ENCODE measurements at places on chromosomes 1 and 21. TPM values are rescaled to one million over a fixed set of nuclear protein-coding genes. Genes with fewer than 3 reads are reported as not detected.

The SPRR1B gene
- total RNA-seq, result not detected

The TESK2 gene
- 2.7 TPM for total RNA-seq

The TPTE gene
- total RNA-seq, result not detected

The E2F2 gene
- total RNA-seq, result 13.0 TPM

DNA sequence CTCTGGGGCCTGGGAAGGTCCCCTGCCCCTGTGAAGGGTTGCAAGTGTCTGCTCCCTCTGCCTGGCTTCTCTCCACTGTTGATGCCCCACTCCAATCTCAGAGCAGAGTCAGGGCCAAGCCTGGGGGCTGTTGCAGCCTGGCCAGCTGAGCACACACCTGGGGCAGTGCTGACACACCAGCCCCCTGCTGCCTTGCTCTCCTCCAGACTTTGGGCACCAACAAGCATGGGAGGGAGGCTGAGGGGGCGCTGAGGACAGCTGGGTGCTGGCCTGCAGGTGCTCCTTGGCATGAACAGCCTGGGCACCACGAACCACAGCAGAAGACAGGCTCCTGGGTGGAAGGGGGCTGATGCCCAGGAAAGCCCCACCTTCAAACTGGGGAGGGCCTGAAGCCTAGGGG is 9.6 kb upstream of the MTR start:
- ATAC-seq, result no peak

DNA sequence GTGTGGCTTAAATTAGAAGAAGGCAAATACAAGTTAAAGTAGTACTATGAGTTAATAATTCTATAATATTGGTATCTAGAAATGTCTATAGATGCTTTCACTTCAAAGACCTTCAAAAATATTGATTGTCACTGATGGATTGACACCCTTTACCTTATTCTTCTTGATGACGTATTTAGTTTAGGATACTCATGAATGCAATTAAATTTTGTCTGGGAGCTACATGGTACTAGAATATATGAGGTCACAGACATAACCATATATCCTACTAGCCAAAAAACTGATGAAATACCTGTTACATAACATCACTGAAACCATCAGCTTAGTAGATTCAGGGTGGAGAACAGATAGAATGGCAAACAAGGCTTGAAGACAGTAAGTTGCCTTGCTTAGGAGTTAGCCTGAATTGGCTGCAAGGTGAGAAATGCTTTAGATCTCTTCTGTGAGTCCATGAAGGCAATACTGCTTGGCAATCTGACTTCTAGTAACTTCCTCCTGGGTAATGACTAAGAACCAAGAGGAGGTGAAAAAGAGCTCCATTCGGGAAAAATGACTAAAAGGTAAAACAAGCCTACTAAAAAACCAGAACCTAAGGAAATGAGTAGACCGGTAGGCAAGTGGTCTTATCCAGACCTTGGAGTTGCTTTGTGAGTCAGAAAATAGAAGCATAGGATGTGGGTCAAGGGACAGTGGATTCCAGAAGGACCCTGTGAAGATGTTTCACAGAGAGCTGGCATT is 16.9 kb upstream of the ARHGAP29 start:
- no peak for ATAC-seq

DNA sequence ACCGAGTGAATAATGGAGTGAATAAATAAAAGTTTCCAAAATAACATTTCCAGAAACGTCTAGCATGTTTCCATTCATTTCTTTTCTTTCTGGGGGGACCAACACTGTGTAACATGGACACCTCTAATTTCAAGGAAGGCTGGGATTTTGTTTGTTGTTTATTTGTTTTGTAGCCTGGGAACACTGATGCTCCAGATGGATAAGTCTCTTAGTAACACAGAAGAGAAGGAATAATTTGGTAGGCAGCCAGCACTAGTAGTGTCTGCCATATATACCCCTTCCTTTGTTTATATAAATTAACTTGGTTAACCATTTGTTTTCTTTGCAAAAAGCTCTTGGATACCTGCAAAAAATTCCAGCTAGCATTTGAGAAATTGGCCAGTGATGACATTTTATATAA is 411.4 kb upstream of the DEPDC1 start:
- ATAC-seq, result no peak

DNA sequence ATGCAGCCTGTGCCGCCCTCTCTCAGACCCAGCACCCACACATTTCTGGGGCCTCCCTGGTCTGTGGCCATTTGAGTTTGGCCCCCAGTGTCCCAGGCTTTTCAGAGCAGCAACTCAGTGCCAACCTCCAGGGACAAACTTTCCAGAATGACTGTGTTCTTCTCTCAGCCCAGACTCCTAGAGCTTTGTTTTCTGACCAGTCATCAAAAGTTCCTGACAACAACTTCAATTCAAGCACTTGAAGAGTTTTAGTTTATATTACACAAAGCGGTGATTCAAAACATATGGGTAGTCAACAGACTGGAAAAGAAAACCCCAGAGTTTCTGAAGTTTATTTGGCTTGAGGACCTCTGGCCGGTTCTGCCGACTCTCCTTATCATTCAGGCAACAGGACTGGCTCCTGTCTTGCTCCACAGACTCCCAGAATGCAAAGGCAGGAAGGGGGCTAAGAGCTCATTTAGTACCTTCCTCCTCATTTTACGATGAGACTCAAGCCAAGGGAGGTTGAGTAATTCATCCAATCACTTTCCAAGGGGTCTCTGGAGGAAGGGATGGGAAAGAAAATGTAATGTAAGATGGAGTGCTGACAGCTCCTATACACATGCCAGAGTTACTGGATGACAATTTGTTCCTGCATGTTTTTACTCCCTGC is 27.0 kb upstream of the TIAM1 start:
- ATAC-seq, result no peak

DNA sequence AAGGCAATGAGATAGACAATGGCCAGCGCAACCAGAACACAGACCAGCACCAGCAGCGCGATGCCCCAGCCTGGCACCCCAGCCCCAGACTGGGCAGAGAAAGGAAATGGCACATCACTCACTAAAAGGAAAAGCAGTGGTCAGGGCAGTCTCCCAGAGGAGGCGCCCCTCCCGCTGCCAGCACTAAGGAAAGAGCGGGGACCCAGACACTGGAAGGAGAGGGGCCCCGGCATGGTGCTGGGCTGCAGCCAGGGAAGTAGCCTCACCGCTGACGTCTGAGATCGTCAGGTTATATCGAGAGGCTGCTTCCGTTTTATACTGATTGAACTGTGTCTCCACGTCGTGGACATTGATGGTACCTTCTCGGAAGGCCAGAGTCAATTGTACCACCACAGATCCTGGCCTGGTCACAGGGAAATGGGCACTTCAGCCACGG is 13.8 kb downstream of the TRIM46 start:
- no peak for ATAC-seq

- no peak for ATAC-seq
Measured at GRCh38 chr1:26281971-26282370, 2.1 kb downstream of the SH3BGRL3 start.

DNA sequence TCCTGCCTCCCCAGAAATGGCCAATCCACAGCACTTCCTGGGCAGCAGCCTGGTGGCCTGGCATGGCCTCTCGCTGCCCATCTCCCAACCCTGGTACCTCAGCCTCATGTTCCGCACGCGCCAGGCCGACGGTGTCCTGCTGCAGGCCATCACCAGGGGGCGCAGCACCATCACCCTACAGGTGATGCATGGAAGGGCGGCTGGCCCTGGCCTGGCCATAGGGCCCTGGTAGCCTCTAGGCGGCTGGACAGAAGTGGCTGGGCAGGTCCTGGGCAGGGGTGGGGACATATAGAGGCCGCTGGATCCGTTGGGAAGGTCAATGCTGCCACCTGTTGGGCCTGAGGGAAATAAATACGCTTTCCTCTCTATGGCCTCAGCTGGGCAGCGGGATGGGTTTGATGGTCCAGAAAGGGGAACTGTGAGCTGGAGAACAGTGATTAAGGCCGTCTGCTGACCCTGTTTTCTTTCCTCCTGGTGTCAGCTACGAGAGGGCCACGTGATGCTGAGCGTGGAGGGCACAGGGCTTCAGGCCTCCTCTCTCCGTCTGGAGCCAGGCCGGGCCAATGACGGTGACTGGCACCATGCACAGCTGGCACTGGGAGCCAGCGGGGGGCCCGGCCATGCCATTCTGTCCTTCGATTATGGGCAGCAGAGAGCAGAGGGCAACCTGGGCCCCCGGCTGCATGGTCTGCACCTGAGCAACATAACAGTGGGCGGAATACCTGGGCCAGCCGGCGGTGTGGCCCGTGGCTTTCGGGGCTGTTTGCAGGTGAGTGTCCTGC is 14.4 kb downstream of the CELSR2 start:
- ATAC-seq, result peak; percentile 94

GRCh38 chr1:57868908-57869307 is 445.0 kb upstream of the DAB1 start:
- no peak for ATAC-seq

DNA sequence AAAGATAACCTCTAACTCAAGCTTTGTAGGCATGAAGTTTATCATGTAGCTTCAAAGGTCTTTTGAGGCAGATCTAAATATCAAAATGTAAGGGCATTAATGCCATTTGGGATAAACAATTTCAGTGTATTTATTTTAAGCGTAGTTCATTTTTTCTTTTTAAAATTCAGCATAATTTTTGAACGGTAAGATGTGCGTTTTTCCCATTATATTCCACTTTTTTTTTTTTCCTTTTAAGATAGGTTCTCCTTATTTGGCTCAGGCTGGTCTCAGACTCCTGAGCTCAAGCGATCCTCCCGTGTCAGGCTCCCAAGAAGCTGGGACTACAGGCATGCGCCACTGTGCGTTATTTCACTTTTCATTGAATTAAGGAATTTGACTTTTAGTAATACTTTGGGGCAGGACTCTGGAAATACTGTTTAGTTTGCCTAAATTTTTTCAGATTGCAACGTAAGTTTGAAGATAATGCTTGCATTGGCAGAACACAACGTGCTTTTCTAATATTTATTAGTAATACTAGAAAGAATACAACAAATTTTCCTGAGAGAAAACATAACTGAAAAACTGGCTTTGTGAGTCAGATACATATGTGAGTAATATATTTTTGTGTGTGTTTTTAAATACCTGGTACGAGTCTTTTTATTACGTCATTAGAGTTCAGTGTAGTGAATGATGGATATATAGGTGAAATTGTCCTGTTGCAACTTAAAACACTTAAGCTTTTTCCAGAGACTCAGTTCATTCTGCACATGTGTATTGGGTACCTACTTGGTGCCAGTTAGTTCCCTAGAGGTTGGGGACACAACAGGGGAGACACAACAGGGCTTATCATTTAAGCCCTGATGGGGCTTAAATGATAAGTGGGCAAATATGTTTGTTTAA is 2.2 kb downstream of the RALGPS2 start:
- peak; percentile 44 for ATAC-seq

DNA sequence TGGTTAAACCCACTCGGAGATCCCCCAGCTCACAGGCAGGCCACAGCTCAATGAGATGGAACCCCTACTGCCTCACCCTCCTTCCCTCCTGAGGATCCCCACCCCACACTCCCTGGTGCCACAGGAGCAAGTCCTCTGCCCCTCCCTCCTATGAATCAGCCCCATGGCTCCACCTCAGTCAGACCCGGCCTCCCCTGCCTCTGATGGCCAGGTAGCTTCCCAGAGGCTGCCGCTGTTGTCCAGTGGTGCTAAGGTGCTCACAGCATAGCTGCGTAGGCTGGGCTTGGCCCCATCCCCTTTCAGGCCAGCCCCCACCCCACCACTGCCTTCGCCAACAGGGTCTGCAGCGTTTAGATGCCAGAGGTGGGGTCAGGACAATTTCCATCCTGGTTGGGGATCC is 98.5 kb upstream of the IGSF21 start:
- ATAC-seq, result no peak

GRCh38 chr1:225517221-225517620 is 89.4 kb upstream of the LBR start:
- ATAC-seq, result no peak

DNA sequence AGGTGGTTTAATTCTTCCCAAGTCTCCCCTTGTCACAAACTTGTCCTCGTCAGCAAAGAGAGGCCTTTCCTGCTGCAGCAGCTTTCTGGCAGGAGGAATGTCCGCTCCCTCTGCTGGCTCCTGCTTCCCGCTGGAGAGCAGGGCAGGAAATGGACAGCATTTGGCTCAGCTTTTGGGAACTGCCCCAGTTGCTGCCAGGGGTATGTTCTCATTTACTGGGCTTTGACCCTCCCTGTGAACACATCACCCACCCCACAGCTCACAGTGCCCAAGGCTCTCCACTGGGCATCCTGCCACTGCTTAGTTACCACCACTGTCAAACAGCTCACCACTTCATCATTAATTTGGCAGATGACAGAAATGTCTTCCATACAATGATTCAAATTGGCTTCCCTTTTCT is 75.4 kb downstream of the MRPL37 start:
- ATAC-seq, result no peak

- no peak for ATAC-seq
Measured at GRCh38 chr1:232688398-232688797, 58.5 kb upstream of the SIPA1L2 start.

DNA sequence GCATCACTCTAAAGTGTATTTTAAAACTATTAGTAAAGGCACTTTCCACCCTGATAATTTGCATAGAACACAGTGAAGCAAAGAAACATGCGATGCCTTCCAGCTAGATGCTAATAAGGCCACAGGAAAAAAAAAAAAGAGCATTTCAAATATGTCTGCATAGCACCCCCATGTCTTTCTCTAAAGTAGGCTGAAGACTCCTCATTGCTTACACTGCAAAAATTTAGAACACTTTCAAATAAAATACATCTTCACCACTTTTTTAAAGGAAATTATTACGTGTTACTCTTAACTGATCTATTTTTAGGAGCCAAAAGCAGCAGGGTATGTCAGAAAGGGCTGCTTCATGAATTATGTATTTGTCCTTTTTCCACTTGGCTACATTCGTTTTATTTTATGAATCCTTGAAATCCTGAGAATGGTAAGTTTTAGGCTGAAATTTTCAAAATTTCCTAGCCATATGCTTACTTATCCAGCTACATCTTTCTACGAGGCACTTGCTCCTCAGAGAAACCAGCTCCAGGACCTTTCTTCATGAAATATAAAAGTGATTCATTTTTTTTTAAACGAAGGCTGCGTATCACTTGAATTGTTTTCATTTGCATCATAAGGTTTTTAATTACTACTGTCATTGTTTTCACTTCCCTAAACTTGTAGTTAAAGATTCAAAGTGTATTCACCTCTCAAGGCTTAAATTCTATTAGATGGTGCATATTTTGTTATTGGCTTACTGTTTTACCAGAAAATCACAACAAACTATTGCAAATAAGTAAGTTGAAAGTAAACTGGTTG is 513.0 kb downstream of the PTPRC start:
- ATAC-seq, result no peak

GRCh38 chr1:233361876-233362275 is 34.4 kb downstream of the MAP3K21 start:
- ATAC-seq, result no peak

GRCh38 chr21:28334407-28334806 is 658.3 kb downstream of the LTN1 start:
- peak; percentile 82 for ATAC-seq

All from activated T-helper 17 cell treated with anti-CD3 and anti-CD28 coated beads, Interleukin-2, amount 50 U/mL, for 72 hours (primary cell).